ENCODE measurements at places on chromosomes 1 and 21. TPM values are rescaled to one million over a fixed set of nuclear protein-coding genes. Genes with fewer than 3 reads are reported as not detected.
A peak's percentile ranks its signal among the peaks of the same experiment; 100 is the strongest.

DNA sequence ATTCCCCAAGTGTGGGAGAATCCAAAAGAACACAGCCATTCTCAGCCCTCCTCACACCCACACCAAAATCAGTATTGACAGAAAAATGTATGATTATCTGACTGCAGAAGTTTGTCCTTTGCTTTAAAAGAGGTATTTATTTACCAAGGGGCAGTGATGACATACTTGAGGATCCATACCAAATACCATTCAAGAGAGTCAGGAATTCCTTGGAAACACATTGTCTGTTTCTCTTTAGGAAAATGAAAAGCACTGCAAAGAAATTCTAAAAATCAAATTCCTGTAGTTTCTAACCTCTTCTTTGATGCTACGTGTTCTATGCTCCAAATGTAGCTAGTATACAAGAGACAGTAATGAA, 509.6 kb upstream of the CXADR start:
- no peaks in the 10 kb centered on the region for H3K4me1 ChIP-seq
- H3K4me3 ChIP-seq = no peak overlapping the region
- DNase-seq = no peak

GRCh38 chr1:226318471-226318870, 9.5 kb upstream of the LIN9 start:
- no peak overlapping the region for H3K4me3 ChIP-seq
- DNase-seq = no peak
- peaks cover under 1% of the 10 kb centered on the region for H3K27me3 ChIP-seq
- no peaks in the 10 kb centered on the region for H3K36me3 ChIP-seq
- H3K4me1 ChIP-seq = no peaks in the 10 kb centered on the region

GRCh38 chr1:76288758-76289483, 214.4 kb downstream of the ST6GALNAC3 start:
- no peak for DNase-seq
- no peaks in the 10 kb centered on the region for H3K36me3 ChIP-seq
- no peaks in the 10 kb centered on the region for H3K27me3 ChIP-seq

GRCh38 chr1:201170533-201171062, 16.3 kb upstream of the TMEM9 start:
- H3K27ac ChIP-seq = no peak overlapping the region
- H3K4me3 ChIP-seq = peak overlapping the region; percentile 57
- DNase-seq = peak; percentile 82
- H3K36me3 ChIP-seq = no peaks in the 10 kb centered on the region
- H3K4me1 ChIP-seq = peaks cover 9% of the 10 kb centered on the region
- peaks cover 9% of the 10 kb centered on the region for H3K27me3 ChIP-seq

DNA sequence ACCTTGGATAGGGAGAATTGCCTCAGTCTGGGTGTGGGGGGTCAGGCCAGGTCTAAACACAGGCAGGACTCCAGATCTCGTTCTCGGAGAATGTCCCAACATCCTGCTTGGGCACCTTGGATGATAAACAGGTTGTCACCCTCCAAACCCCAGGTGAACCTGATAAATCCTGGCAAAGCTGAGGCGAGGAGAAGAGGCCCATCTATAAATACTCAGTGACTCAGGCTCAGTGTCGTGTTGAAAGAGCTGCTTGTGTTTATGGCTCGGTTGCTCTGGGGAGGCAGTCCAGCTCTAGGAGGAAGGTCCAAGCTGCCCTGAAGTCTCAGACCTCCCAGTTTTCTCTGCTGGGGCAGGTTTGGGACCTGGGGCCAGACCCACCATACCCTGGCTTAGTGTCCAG, 15.8 kb upstream of the TRIM63 start:
- H3K4me3 ChIP-seq = no peak overlapping the region
- no peaks in the 10 kb centered on the region for H3K4me1 ChIP-seq
- H3K27me3 ChIP-seq = peaks cover 4% of the 10 kb centered on the region

- H3K27ac ChIP-seq = no peak overlapping the region
- H3K4me1 ChIP-seq = peaks cover 24% of the 10 kb centered on the region
- H3K4me3 ChIP-seq = no peak overlapping the region
- H3K36me3 ChIP-seq = no peaks in the 10 kb centered on the region
These were observed 6.1 kb upstream of the S100A2 start for GRCh38 chr1:153571706-153572105.

DNA sequence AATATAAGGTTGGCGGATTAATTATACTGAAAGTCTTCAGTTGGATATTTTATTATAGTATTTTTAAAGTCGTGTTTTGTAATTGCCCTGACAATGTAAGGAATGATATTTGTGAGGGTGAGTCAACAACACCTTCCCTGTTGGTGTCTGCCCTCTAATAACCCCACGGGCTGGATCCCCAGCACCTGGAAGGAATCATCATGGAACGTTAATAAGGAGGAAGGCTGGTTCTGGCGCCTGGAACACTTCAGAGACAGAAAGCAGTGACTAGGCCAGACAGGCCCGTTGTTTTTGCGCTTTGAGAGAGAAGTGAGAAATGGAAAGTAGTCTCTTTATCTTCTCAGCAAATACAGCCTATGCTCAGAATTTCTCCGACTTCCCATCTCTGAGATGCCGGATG, 31.6 kb downstream of the TEX35 start:
- H3K27me3 ChIP-seq = no peaks in the 10 kb centered on the region
- H3K36me3 ChIP-seq = no peaks in the 10 kb centered on the region
- no peak for DNase-seq
- H3K27ac ChIP-seq = no peak overlapping the region
- H3K4me3 ChIP-seq = no peak overlapping the region
- peaks cover 11% of the 10 kb centered on the region for H3K4me1 ChIP-seq

- DNase-seq = no peak
- no peak overlapping the region for H3K4me3 ChIP-seq
- H3K27me3 ChIP-seq = no peaks in the 10 kb centered on the region
- no peaks in the 10 kb centered on the region for H3K36me3 ChIP-seq
These were observed 9.8 kb downstream of the C8A start for GRCh38 chr1:56864430-56864829.

GRCh38 chr1:212498283-212499040, 65.7 kb downstream of the NENF start:
- no peak overlapping the region for H3K4me3 ChIP-seq
- H3K36me3 ChIP-seq = no peaks in the 10 kb centered on the region

DNA sequence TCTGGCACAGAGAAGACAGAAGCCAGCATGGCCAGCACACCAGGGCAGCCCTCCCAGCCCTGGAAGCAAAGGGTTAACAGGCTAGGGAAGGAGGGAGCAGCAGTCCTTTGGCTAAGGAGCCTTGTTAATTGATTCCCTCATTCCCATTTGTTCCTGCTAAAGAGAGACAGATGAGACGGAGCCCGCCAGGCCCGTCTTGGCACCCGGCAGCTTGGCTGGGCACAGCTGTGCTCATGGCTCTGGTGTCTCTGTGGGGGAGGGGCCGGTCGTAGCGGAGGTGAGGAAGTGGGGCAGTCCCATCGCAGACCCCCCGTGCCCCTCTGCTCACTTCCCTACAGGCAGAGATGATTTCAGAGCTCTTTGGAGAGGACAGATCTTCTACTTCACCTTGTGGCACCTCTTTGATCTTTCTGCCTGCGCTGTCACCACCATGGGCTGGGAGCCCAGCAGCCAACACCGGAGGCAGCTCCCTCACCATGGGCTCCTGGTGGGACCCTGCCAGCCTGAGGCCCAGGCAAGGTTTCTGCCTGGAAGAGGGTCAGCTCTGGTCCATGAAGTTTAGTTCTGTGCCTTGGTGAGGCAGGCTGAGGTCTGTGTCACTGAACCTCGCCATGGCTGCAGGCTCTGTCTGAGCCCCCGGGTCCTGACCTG, 38.0 kb downstream of the FOXO6 start:
- no peak for DNase-seq
- H3K27me3 ChIP-seq = no peaks in the 10 kb centered on the region
- peaks cover 2% of the 10 kb centered on the region for H3K4me1 ChIP-seq
- H3K4me3 ChIP-seq = no peak overlapping the region
- H3K36me3 ChIP-seq = no peaks in the 10 kb centered on the region
- no peak overlapping the region for H3K27ac ChIP-seq

- H3K4me1 ChIP-seq = peaks cover 23% of the 10 kb centered on the region
- H3K27me3 ChIP-seq = no peaks in the 10 kb centered on the region
- no peak overlapping the region for H3K27ac ChIP-seq
- no peaks in the 10 kb centered on the region for H3K36me3 ChIP-seq
- no peak overlapping the region for H3K4me3 ChIP-seq
These were observed 13.3 kb downstream of the LRRC8C start for GRCh38 chr1:89646259-89646658.

DNA sequence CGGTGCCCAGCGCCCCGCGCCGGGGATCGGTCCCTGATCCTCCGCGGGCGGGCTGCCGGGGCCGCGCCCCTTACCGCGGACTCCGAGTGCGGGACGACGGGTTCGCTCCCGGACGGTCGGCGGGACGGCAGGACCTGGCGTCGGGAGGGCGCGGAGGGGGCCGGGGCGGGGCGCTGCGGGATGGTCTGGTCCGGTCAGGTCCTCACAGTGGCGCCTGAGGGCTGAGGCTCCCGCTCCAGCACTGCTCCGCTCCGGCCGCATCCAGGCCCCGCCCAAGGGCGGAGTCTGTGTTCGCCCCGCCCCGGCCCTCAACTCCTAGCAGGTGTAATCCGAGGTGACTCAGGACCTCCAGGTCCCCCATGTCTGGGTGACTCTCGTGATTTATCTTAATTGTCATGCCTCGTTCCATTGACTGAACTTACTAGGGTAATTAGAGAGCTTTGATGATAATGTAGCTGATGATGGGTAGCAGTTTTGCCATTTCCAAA, at the start of gene RAB3B:
RAB3B (minus strand) TSS at position 223 of the 488 bp plus-strand sequence. CDS start 13,583 bp downstream, outside the sequence.
- DNase-seq = peak; percentile 71
- no peaks in the 10 kb centered on the region for H3K36me3 ChIP-seq
- no peak within 1 kb of the TSS for H3K27ac ChIP-seq
- H3K4me3 ChIP-seq = peak within 1 kb of the TSS; percentile 35
- H3K4me1 ChIP-seq = no peaks in the 10 kb centered on the region
- peaks cover 15% of the 10 kb centered on the region for H3K27me3 ChIP-seq

DNA sequence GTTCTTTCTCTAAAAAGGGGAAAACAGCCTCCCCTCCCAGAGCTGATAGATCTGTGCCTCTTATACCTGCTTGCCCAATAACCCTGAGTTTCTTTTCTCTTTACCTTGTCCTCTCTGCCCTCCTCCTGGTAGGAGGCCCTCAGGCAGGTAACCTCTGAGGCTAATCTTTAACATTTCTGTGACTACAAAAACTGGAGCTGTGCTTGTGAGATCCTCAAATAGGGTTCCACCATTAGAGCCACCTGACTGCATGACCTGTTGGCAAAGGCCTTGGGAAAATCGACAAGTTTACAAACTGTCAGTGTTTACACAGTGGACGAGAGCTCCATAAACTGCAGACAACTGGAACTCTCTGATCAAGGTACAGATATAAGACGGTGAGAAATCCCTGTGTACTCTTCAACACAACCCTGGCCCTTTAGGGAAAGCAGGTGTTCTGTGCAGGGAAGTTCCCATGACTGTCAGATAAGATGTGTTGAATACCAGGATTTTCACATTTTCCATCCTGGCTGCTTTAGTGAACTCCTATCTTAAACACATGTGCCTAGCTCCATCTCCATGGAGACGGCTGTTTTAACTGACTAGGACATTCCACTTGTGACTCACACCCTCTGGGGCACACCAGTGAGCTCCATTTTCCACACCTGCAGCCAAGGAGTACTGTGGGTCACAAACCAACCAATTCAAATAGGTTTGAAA, 38.3 kb downstream of the ECE1 start:
- H3K36me3 ChIP-seq = peaks cover 25% of the 10 kb centered on the region
- H3K27ac ChIP-seq = peak overlapping the region; percentile 70
- H3K4me1 ChIP-seq = peaks cover 27% of the 10 kb centered on the region

DNA sequence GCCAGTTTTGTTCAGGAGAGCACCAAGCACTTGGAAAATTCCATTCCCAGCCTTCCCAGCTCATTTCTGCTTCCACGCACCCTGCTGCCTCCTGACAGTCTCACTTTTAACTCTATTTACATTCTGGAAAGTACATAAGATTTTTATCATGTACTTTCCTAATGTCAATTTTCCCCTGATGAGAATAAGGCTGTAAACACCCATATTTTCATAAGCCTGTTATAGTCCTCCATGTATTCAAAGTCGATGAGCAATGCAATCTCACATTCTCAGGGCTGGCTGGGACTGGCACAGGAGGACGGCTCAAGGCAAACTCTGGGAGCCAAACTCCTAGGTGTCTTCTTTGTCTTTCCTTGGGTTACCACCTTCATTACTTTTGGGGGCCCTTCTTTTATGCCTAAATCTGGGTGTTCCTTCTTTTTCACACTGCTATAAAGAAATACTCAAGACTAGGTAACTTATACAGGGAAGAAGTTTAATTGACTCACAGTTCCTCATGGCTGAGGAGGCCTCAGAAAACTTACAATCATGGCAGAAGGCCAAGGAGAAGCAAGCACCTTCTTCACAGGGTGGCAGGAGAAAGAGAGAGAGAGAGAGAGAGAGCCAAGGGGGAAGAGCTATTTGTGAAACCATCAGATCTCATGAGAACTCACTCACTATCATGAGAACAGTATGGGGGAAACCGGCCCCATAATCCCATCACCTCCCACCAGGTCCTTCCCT, 94.6 kb downstream of the IGSF21 start:
- DNase-seq = no peak
- no peak overlapping the region for H3K27ac ChIP-seq
- H3K4me3 ChIP-seq = no peak overlapping the region
- no peaks in the 10 kb centered on the region for H3K4me1 ChIP-seq
- H3K27me3 ChIP-seq = no peaks in the 10 kb centered on the region

GRCh38 chr1:223077247-223077833, 65.7 kb downstream of the TLR5 start:
- no peaks in the 10 kb centered on the region for H3K27me3 ChIP-seq
- no peaks in the 10 kb centered on the region for H3K36me3 ChIP-seq
- DNase-seq = peak; percentile 3

DNA sequence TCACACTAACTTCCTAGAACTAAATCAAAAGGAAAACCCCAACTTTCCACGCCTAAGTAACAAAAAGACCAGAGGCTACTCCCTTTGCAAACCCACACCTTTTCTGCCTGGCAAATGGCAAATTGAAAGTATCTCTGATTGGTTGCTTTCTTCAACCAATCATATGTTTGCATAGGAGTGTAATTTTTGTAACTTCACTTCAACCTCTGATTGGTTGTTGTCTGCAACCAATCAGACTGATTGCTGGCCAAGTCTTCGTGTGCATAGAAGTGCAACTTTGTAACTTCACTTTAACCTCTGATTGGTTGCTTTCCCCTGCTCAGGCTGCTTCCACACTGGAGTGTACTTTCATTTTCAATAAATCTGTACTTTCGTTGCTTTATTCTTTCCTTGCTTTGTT, 36.9 kb upstream of the PADI2 start:
- H3K36me3 ChIP-seq = no peaks in the 10 kb centered on the region
- no peak for DNase-seq
- no peak overlapping the region for H3K4me3 ChIP-seq

DNA sequence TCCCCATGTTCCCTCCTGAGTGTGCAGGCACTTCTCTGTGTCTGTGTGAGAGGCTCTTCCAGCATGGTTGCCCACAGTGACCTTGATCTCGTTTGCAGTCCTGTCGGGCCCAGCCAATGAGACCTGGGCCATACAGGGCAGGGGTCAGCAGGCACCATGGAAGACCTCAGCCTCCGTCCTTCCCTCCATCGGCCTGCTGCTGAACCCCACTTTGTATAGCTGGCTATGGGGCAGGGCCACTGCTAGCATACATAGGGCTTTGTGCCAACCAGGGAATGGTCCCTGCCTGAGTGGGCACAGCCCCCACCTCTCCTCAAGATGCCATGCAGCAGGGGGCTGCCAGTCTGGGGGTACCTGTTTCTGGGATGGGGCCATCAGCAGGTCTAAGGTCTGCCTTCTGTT, 3.8 kb downstream of the C1orf35 start:
- H3K4me3 ChIP-seq = no peak overlapping the region
- no peaks in the 10 kb centered on the region for H3K27me3 ChIP-seq
- H3K27ac ChIP-seq = no peak overlapping the region
- H3K4me1 ChIP-seq = peaks cover 10% of the 10 kb centered on the region

The AMY1A gene
- not detected for polyA plus RNA-seq

The SPATA45 gene
- polyA plus RNA-seq = not detected

The U2AF1 gene
- polyA plus RNA-seq = 87.4 TPM

The HTR6 gene
- not detected for polyA plus RNA-seq

The IL20 gene
- polyA plus RNA-seq = not detected

The CR1 gene
- not detected for polyA plus RNA-seq

The SEMA4A gene
- polyA plus RNA-seq = 1.5 TPM

The LGR6 gene
- polyA plus RNA-seq = not detected

The ILDR2 gene
- not detected for polyA plus RNA-seq

The INTS7 gene
- polyA plus RNA-seq = 9.0 TPM

The FASLG gene
- polyA plus RNA-seq = not detected
